ENCODE measurements at places on chromosomes 5 and 9.

GRCh38 chr9:70441622-70442021 is 27.2 kb upstream of the KLF9 start:
- H3K4me1 ChIP-seq, result peaks cover 14% of the 10 kb centered on the region
- no peak overlapping the region for H3K4me3 ChIP-seq
- peaks cover 2% of the 10 kb centered on the region for H3K36me3 ChIP-seq
- H3K27ac ChIP-seq, result no peak overlapping the region
- DNase-seq, result no peak

DNA sequence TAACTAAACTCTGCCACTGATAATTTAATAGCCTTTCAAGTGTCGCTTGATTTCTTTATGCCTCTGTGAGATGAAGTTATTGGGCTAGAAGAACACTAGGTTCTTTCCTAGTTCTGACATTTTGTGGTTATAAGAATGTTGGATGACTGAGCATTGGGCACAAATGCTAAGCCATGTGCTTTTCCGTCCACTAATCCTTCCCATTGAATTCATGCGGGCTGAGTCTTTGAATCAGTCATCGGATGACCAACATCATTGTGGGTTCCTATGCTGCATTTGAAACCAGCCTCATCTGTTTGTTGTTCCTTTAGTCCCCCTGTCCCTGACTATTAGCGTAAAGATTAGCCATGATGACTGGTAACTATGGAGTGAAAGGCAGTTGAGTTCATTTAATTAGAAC is 58.5 kb downstream of the ALDH1A1 start:
- H3K4me1 ChIP-seq, result no peaks in the 10 kb centered on the region
- no peak for DNase-seq
- H3K27me3 ChIP-seq, result peaks cover 2% of the 10 kb centered on the region
- no peak overlapping the region for H3K4me3 ChIP-seq
- H3K27ac ChIP-seq, result no peak overlapping the region
- H3K36me3 ChIP-seq, result no peaks in the 10 kb centered on the region

DNA sequence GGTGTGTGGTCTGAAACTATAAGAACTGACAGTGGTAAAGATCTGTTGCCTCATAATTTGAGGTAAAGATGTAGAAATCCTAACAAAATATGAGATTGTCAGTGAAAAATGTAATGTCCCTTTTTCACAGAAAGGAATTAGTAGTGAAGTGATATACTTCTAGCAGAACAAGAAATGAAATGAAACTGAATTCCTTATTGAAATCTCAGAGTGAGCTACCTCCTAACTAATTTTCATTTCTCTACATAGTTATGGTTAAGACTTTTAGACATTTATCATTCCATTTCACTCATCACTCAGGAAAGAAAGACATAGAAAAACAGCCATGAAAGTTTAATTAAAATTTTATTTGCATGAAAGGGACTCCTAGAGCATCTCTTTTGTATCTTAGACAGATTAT is 48.7 kb downstream of the TMEM174 start:
- no peaks in the 10 kb centered on the region for H3K36me3 ChIP-seq
- H3K27ac ChIP-seq, result no peak overlapping the region
- no peaks in the 10 kb centered on the region for H3K4me1 ChIP-seq
- H3K27me3 ChIP-seq, result peaks cover 59% of the 10 kb centered on the region
- no peak for DNase-seq

DNA sequence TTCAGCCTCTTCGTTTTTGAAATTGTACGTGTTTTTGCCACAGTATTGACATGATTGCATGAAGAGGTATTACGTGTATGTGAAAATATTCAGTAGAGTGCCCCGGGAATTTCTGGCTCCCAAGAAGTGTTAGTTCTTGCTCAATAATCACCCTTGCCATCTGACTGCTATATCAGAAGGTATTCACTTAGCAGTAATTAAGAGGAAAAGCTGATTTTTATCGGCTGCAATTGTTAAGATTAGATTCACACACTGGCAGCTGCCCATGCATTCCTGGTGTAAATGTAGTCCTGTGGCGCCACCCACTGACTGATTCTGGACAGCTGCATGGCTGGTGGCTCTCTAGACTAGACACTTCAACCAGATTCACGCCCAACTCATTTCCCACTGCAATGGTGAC is 440.1 kb upstream of the ADAMTS16 start:
- H3K27me3 ChIP-seq, result no peaks in the 10 kb centered on the region
- H3K36me3 ChIP-seq, result no peaks in the 10 kb centered on the region
- H3K4me3 ChIP-seq, result no peak overlapping the region
- H3K27ac ChIP-seq, result no peak overlapping the region
- DNase-seq, result no peak
- no peaks in the 10 kb centered on the region for H3K4me1 ChIP-seq

DNA sequence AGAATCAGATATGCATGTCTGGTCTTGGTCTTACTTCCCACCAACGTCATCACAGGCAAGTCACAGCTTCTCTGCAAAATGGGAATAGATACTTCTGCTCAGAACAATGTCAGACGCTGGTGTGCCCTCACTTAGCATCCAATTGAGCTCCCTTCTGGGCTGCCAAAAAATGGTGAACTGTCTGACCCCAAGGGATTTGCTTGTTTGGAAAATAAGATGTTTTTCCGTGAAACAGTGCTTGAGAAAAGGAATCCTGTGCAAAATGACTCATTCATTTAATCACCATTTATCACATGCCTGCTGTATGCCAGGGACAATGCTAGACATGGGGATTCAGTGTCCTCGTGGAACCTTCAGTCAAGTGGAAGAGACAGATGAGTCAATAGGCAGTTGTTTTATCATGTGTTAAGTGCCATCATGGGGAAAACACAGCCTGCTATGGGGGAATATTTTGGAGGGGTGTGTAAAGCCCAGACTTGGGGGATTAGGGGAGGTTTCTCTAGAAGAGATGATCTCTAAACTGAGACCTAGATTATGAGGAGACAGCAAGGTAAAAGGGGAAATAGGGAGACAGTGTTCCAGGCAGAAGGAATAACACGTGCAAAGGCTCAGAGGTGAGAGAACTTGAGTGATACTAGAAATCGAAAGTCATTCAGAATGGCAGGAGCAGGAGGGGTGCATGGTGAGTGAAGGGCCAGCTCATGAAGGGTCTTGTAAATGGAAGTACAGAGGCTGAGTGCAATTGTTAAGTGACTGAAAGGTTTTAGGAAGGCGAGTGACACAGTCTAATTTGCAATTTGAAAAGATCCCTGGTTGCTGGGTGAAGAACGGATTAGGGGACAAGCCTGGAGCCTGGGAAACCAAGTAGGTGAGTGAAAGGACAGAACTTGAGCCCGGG is 3.9 kb downstream of the NIPAL4 start:
- peaks cover 28% of the 10 kb centered on the region for H3K36me3 ChIP-seq
- DNase-seq, result no peak
- peak overlapping the region; percentile 36 for H3K4me3 ChIP-seq

DNA sequence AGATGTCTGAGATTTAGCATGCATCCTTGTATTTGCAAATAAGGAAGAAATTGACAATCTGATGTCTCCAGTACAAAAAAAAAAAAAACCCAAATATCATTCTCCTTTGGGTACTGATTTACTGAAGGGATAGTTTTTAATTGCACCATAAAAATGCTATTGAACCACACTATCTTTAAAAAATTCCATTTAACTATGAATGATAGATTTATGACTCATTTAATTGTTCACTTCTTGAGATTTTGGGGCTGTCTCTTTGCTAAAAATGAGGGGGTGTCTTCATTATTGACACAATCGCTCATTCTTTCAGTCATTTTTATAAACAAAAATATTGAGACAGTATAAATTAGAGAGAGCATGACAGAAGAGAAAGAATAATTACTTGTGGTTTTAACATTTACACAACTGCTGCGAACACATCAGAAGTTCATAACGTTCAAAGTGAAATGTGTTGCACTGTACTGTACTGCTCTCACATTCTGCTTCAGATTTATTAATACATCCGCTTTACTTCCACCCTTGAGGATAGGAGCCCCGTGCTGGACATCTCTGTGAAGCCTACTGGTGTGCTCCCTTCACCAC is 142.3 kb downstream of the MEF2C start:
- no peaks in the 10 kb centered on the region for H3K4me1 ChIP-seq
- H3K27ac ChIP-seq, result no peak overlapping the region
- H3K27me3 ChIP-seq, result peaks cover 2% of the 10 kb centered on the region
- no peaks in the 10 kb centered on the region for H3K36me3 ChIP-seq

GRCh38 chr5:118548761-118549720 is 439.3 kb downstream of the DTWD2 start:
- no peak overlapping the region for H3K4me3 ChIP-seq
- H3K36me3 ChIP-seq, result no peaks in the 10 kb centered on the region
- H3K27ac ChIP-seq, result no peak overlapping the region
- no peaks in the 10 kb centered on the region for H3K4me1 ChIP-seq
- DNase-seq, result no peak

DNA sequence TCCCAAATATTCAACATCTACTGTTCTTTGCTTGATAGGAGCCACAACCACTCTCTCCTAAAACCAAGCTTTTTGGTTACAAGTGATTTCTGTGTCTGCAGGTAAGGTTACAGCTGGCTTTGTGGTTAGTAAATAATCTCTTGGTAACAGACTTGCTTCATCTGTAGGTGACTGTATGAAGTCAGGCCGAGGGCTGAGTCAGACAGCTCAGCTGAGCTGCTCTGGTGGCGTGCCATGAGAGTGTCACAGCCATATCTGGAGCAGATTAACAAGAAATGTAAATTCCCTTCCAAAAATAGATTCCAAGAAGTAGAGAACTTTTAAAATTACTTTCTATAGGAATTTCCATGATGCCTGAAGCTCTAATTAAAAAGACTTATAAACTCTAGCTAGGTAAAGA is 23.7 kb upstream of the TAS2R1 start:
- no peaks in the 10 kb centered on the region for H3K27me3 ChIP-seq
- no peak for DNase-seq
- no peak overlapping the region for H3K4me3 ChIP-seq
- no peak overlapping the region for H3K27ac ChIP-seq
- H3K36me3 ChIP-seq, result no peaks in the 10 kb centered on the region

DNA sequence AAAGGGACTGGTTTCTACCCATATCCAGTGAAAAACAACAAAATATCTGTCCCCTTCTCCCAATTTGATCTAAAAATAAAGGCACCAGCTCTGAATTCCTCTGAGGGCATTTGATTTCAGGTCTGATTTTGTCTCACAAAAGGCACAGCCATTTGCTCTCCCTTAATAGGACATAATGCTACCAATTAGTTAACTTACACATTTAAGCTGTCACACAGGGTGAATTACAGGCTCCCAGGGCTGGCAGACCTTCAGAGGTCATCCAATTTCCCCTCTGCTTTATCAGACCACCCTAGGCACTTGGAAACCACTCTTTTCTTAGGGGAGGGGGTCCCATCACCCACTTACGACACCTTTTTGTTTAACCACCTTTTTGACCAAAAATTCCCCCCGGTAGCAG is 319.9 kb downstream of the SPOCK1 start:
- H3K36me3 ChIP-seq, result no peaks in the 10 kb centered on the region
- H3K27ac ChIP-seq, result no peak overlapping the region
- no peaks in the 10 kb centered on the region for H3K4me1 ChIP-seq
- no peak for DNase-seq
- H3K27me3 ChIP-seq, result peaks cover 2% of the 10 kb centered on the region

GRCh38 chr9:68533678-68534077 is 7.0 kb downstream of the TMEM252 start:
- no peak for DNase-seq
- peaks cover 7% of the 10 kb centered on the region for H3K27me3 ChIP-seq
- no peak overlapping the region for H3K4me3 ChIP-seq

DNA sequence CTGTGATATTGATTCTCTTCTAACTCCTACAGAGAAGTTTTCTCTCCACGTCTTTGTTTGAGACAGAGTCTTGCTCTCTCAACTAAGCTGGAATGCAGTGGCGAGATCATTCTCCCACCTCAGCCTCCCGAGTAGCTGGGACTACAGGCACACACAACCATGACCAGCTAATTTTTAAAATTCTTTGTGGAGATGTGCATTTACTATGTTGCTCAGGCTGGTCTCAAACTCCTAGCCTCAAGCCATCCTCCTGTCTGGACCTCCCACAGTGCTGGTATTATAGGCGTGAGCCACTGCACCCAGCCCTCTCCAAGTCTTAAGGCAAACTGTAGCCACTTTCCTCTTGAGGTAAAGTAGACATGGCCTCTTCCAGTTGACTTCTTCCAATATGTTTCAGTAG is 72.2 kb downstream of the SNX18 start:
- no peaks in the 10 kb centered on the region for H3K4me1 ChIP-seq
- peaks cover 4% of the 10 kb centered on the region for H3K27me3 ChIP-seq
- no peak overlapping the region for H3K27ac ChIP-seq
- no peaks in the 10 kb centered on the region for H3K36me3 ChIP-seq
- no peak for DNase-seq
- no peak overlapping the region for H3K4me3 ChIP-seq

DNA sequence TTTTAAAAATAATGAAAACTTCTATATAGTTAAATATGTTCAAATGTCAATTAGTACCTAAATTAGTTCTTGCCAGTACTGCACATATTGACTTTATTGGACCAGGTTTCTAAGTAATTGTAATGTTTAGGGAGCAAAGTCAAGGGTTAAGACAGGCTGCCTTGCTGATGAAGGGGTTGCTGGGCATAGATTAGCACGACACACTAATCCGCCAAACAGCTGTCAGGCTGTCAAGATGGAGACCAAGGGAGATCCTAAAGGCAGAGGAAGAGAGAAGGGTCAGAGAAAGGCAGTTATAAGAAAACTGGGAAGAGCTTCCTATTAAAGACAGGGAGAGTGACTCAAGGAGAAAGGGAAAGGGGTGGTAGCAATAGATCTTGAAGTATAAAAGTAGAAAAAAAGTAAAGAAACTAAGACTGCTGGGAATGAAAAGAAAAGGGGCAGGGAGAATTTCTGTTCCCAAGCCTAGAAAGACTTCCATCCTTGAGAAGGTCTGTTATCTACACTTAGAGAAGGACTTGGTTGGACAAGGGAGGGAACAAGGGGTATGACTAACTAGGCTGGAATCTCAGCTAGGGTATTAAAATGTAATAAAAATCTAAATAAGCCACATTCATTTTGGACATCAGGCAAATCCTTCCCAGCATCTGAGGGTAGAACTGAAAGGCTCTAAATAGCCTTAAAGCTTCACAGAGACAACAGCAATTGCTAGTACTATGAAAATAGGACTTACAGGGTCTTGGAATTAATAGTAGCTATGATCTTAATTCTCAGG is 188.7 kb downstream of the FBXL17 start:
- no peaks in the 10 kb centered on the region for H3K36me3 ChIP-seq
- no peak for DNase-seq
- H3K4me3 ChIP-seq, result no peak overlapping the region
- no peaks in the 10 kb centered on the region for H3K27me3 ChIP-seq
- no peak overlapping the region for H3K27ac ChIP-seq

DNA sequence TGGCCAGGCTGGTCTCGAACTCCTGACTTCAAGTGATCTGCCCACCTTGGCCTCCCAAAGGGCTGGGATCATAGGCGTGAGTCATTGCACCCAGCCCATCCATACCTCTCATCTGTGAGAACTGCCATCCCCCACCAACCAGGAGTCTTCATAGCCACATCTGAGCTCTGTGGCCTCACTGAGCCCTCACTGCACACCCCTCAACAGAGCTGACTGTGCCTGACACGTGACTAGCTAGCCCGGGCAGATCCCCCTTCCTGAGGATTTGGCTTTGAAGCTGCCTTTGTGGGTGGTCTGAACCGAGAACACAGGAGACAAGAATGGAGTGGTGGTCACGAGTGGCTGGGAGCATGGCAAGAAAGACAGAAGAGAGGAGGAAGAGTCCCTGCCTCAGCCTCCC is 15.6 kb downstream of the AK8 start:
- peaks cover 9% of the 10 kb centered on the region for H3K4me1 ChIP-seq
- no peak overlapping the region for H3K4me3 ChIP-seq
- H3K36me3 ChIP-seq, result no peaks in the 10 kb centered on the region
- DNase-seq, result no peak
- H3K27ac ChIP-seq, result no peak overlapping the region

GRCh38 chr5:94784536-94785505 is 166.4 kb downstream of the SLF1 start:
- no peak overlapping the region for H3K4me3 ChIP-seq
- H3K27me3 ChIP-seq, result peaks cover 18% of the 10 kb centered on the region
- DNase-seq, result no peak
- H3K36me3 ChIP-seq, result no peaks in the 10 kb centered on the region
- peaks cover 15% of the 10 kb centered on the region for H3K4me1 ChIP-seq
- no peak overlapping the region for H3K27ac ChIP-seq
